ENCODE measurements at places on chromosomes 2 and 18.

GRCh38 chr18:51235009-51235789 is 37.7 kb upstream of the MEX3C start:
- no peak for DNase-seq

DNA sequence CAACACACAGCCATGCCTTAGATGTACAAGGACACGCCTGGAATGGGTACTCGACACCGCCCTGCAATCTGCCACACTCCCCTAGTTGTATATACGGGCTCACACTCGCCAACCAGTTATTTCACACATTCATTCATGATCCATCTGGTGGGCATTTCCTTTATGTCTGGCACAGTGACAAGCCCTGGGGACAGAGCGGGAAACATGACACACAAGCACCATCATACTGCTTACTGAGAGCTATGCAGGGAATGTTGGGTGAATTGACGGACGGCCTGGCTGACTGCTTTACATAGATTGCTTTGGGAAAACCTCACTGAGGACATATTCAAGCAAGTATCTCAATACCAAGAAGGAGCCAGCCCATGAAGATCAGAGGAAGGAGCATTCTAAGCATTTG is 448.0 kb upstream of the SPRED2 start:
- DNase-seq = no peak

GRCh38 chr2:235688511-235689426 is 194.9 kb downstream of the AGAP1 start:
- no peak for DNase-seq

DNA sequence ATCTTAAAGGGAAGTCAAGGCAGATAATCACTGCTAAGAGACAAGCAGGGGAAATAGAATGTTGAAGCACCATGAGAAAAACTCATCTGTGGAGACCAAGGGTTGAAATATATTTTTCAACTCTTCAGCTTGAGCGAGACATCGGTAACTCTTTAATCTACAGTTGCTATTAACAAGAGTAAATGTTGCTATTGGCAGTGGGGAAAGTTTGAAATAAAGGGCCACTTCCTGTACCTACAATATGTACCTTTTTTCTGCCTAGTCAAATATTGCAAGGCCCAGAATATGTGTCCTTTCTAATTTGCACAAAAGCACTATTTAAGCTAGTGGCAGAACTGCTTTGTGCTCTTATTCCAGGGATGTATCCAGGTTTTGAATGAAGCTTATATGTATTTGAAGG is 65.8 kb downstream of the EFEMP1 start:
- DNase-seq = no peak

GRCh38 chr2:26463244-26464192 is 14.4 kb downstream of the OTOF start:
- DNase-seq = no peak

GRCh38 chr2:176149481-176149938 is 1.8 kb upstream of the HOXD4 start:
- DNase-seq = no peak

- peak; percentile 45 for DNase-seq
Observed at GRCh38 chr2:144780983-144781382, 261.1 kb upstream of the ZEB2 start.

DNA sequence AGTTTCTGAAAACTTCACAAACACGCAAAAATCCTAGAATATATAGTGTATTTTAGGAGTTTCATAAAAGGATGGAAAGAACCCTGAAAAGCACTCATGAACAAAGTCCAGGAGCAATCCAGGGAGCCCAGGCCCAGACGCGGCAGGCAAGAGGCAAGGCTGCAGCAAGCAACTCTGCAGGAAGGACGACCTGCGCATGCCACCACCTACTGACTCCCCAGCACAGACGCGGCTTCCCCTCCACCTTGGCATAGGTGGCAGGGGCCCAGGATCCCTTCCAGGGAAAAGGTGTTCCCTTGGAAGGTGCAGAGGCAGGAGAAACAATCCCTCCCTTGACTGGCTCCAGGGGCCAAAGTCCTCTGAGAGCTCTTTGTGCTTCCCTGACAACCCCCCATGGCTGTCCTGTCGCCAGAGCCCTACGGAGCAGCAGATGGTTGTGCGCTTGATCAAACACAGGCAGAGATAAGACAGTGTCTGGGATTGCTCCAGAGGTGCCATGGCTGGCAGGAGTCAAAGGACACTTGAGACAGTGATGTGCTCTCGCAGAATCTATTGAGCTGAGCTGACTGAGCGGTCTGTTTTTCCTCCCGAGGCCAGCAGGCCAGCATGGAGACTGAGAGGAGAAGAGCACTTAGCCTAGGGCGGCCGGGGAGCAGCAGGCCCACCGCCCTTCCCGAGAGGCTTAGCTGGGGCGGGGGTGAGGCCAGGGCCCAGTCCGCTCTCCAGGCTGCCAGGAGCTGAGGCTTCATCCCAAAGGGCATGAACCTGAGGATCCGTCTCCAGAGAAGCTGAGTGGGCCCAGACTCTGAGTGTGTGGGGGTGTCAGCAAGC is 10.8 kb upstream of the AMER3 start:
- no peak for DNase-seq

GRCh38 chr2:109321570-109321969 is 192.6 kb downstream of the SH3RF3 start:
- DNase-seq = no peak

- no peak for DNase-seq
Observed at GRCh38 chr2:3635171-3635974, 22.6 kb upstream of the ALLC start.

DNA sequence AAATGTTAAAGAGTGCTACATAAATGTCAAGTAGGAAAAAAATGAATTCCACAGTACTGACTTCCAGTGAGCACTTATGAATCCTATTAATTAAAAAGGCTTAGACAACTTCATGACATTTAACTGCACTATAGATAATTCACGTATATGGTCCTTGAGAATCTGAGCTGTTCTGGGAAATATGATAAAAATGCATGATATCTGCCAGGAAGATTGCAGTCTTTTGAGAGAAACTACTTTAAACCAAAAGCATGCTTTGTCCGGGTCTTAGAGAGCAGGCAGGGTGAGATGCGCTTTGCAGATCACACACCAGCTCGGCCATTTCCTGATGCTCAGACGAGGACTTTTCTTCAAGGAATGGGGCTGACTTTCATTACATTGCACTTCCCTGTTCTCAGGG is 42.6 kb downstream of the CMPK2 start:
- DNase-seq = no peak

DNA sequence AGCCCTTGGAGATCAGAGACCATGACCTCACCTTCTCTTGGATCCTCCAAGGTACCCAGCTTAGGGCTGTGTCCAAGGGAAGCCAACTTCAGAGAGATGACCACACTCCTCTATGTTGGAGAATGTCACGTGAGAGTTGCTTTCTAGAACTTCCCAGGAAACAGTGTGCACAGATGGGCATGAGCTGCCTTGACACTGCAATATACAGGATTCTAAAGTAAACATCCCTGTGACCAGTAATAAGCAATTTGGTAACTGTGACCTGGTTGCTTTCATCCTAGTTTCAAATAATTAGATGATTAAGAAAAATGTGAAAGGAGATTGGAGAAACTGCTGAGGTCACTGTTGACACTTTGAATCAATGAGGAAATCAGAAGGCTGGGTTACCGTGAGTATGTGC is 181.1 kb upstream of the EPAS1 start:
- DNase-seq = no peak

DNA sequence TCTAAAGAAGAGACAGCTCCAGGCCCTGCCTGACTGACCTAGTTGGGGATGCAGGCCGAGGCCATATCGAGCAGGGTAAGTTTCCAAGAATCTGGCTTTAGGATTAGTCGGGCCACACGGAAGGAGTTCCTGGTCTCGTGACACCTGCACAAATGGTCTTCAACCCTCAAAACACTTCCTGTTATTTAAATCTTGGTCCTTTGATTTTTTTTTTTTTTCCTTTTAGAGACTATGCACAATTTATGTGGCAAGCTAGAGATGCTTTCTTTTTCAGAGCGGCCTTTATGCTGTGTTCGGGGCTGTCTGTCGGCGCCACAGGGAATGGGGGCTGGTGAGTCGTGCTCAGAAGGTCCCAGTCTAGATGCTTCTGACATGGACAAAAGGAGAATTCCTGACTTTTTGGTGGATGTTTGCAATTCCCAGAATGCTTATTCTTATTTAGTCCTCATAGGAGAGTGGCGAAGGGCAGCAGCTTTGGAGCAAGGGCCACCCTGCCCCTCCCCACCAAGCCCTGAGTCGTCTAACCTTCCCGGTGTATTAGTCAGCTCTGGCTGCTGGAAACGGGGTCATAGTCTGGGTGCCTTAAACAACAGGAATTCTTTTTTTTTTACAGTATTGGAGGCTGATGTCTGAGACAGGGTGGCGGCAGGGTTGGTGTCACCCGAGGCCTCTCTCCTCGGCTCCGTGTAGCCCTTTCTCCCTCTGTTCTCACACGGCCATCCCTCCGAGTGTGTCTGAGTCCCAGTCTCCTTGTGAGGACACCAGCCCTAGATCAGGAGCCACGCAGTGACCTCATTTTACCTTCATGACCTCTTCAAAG is 27.4 kb downstream of the HPCAL1 start:
- DNase-seq = no peak

DNA sequence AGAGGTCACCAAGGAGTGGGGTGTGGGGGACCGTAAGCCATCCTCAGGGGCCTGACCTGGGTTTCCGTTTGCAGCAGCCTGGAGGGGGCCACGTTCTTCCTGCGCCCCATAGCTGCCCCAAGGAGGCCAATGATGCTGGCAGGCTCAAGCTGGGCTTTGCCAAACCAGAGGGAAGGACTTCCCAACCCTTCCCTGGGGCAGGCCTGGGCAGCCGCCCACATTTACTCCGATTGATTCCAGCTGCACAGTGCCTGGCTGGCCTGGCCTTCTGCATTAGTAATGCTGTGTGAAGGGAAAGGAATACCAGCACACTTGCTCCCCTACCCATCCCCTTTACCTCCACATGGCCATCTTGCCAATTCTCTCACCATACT is 360.6 kb upstream of the SLC14A2 start:
- DNase-seq = no peak

DNA sequence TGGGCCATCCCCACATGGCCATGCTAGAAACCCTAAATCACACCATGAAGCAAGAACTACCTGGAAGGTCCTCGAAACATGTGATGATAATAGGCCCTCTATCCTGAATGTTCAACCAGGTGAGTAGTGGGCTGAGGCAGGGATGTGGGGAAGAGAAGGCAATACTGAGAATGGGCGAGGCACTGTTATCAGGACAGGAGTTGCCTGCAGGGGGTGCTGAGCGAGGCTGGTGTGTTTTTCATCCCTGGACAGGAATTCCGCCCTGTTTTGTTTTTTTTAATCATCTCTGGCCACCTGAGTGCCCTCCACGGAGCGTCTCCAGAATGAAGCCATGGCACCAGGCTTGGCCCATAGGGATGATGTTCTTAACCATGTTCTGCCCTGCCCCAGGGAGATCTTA is 103.0 kb upstream of the SOX11 start:
- DNase-seq = no peak

- no peak for DNase-seq
Observed at GRCh38 chr2:230775737-230776136, 63.1 kb downstream of the CAB39 start.

DNA sequence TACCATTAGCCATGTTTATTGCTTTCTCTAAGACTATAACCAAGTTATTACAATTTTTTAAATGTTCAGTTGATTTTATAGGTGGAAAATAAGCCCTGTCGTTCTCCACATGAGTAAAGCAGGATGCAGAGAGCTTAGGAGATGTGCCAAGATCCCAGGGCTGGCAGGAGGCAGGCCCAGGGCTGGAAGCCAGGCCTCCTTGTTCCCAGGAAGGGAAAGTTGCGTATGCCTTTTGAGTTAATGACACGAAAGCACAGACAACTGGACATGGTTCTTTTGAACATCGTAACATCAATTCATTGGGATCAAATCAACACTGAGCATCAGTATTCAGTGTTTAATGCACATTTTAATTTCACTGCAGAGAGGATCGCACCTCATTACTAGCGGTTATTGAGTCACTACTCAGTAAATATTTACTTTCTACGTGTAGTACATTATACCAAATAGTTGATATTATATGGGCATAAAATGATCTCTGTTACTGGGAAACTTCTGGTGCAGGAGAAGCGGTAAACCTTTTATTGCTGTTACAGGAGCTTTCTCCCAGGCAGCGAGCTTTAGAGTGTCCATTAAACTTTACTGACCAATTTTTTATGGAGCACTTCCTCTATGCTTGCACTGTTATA is 60.0 kb downstream of the RNF144A start:
- no peak for DNase-seq

GRCh38 chr2:223416815-223417610 is 185.1 kb downstream of the SCG2 start:
- DNase-seq = no peak

GRCh38 chr2:190354003-190354690 is 10.8 kb downstream of the INPP1 start:
- DNase-seq = no peak

GRCh38 chr2:46239175-46239846 is 57.9 kb upstream of the EPAS1 start:
- DNase-seq = no peak

GRCh38 chr2:24945907-24946306 is 25.8 kb downstream of the DNAJC27 start:
- DNase-seq = no peak

GRCh38 chr2:5683471-5683870 is 8.7 kb upstream of the SOX11 start:
- DNase-seq = no peak

DNA sequence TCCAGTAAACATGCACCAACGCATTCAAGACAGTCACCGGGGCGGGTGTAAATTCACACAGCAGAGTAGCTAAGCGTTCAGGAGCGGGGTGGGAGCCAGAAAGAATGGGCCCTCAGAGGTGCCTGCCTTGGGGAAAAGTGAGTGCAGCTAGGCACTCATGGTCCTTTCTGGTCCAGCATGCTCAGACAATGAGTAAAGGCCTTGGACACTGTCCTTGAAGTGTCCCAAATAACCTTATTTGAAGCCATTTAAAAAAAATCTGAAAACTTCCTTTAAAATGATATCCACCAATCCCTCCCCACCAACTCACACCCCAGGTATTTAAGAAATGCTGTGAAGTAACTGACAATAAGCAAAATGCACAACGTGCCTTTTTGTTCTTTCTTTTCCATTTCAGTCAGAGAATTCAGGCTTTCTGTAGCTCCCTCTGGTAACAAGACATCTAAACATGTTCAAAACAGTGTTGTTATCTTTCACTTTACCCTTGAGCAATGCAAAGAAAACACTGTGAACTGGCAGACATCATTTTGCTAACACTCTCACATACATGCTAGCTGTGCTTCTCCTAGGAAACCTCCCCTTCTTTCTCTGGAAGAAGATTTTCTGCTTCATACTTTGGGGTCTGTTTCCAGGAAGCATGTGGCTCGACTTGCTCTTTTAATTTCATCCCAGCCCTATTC is 445.1 kb upstream of the SPRED2 start:
- DNase-seq = no peak

- DNase-seq = no peak
Observed at GRCh38 chr2:144015655-144016245, 504.2 kb downstream of the ZEB2 start.

GRCh38 chr2:242022550-242023290 is 153.2 kb downstream of the RTP5 start:
- DNase-seq = no peak

DNA sequence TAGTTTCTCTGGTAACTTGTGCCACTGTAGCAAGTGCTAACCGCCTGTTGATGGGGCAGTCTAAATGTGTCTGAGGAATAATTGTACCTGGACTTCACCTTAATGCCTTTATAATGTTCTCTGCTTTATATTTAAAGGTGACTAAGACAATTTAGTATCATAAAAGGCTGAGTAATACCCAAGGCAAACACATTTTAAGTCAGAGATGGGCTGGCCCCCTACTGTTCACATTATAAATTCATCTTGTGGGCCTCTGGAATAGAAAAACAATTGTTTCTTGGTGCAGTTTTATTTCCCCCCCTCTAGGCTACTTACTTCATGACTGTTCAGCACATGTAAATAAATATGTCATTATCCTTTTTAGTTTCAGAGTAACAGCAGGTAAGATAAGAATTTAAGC is 559.3 kb upstream of the PIK3C3 start:
- DNase-seq = no peak

- DNase-seq = no peak
Observed at GRCh38 chr18:31446854-31447253, 687 bp upstream of the DSG3 start.

All from CMK (cell line).